ENCODE measurements at places on chromosomes 2 and 18.

DNA sequence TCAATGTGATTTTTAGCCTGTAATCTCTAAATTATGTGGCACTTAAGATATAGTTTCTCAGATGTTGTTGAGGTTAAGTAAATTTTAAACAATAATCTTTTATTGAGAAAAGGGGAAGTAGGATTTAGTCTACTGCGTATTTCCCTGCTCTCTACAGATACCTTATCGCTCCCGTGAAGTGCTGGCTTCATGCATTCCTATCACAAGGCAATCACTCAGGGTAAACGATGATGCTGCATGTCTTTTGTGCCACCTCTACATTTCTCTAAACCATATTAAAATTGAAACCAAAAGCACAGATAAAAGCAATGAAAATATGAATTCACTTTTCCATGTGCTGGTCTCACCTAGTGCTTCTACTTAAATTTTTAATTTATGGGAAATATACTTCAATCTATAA lies 14.4 kb upstream of the RPE start:
- no peak for DNase-seq

DNA sequence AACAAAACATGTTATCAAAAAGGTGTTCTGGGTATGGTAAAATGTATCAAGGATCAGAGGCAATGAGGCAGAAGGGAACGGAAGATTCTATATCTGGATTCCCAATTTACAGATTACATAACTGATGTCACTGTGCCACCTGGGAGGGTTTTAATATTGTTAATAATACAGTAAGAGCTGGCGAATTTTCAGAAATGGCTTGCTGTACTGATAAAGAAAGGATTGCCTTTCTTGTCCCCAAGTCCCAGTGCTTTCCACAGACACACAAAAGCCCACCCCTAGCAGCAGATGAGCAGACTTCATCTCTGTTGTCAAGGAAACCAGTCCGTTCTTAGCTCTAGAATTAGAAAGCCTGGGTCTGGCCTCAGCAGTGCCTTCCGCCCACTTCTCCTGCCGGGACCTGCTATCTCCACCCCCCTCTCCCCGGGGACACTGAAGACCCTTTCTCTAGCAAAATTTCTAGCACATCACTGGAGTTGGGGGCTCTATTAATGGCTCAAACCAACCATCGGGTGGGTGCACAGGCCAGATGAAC lies 34.3 kb downstream of the ADD2 start:
- DNase-seq: no peak

GRCh38 chr2:8987410-8987809 lies 16.1 kb downstream of the MBOAT2 start:
- no peak for DNase-seq

DNA sequence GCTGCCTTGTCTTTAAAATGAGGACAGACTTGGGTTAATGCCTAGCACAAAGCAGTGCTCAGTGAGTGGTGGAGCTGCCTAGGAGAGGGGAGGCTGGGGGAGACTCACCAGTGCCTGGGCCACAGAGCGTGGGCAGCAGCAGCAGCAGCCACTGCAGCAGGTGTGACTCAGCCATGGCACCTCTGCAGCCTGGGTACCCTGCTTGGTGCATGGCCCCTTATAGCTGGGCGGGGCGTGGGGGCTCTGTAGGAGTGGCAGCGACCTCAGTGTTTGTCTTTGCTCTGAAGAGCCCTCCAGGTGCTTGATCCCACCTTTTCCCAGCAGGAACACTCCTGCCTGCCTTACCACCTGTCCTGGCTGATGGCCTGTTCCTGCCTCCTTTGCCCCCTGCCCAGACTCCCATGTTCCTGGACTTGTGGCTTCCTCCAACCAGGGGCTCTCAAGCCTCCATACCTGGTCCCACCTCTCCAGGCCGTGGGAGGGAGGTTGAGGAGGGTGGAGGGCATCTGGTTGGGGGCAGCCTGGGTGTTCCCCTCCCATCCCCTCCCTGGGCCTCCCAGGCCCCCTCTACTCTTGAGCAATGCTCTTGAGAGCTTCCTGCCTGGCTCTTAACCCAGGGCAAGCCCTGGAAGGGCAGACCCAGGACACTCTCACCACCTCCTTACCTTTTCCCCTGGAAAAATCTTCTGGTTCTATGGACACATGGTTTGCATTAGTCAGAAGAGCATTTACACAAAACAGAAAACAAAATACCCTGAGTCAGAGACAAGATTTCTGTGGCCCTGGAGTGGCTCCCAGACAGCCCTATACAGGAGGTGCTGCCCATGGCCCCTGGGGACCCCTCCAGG lies at the start of gene SFTPB:
Gene SFTPB, minus strand, starts transcription at position 191 of the 848 bp plus-strand sequence. Its CDS starts 16 bp downstream, at position 175.
- DNase-seq: no peak

DNA sequence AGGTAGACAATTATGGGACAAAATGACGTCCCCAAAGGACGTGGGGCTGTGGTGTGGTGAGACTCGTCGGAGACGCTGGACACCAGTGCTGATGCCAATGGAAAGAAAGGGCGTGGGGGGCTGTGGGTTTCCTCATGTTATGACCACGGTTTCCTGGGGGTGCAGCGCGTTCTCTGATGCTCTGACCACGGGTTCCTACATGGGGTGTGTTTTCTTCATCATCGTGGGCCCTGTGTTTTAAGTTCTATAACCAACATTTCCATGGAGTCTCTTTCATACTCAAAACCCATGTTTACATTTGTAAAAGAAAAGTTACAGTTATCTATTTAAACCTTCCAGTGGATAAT lies 141.6 kb downstream of the RTP5 start:
- no peak for DNase-seq

- no peak for DNase-seq
Observed at GRCh38 chr2:187615364-187615763, 61.1 kb upstream of the TFPI start.

DNA sequence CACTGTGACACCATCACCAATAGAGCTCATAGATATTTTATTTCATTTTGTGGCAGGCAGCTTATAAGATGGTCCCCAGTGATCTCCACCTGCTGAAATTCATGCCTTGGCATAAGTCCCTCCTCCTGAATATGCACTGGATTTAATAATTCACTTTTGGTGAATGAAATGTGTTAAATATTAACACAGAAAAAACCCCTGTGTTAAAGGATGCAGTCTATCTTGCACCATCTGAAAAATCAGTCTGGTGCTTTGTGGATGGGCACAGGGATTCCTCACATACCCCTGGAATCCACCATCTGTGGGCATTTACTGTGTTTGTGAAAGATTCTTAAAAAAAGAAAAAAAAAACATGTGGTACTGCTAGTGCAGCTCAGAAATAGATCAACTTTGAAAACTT lies 26.1 kb upstream of the WIPF1 start:
- DNase-seq: no peak

- DNase-seq: no peak
Observed at GRCh38 chr2:234300932-234301823, 195.7 kb downstream of the ARL4C start.

- no peak for DNase-seq
Observed at GRCh38 chr2:224160917-224161316, 121.8 kb upstream of the SERPINE2 start.

DNA sequence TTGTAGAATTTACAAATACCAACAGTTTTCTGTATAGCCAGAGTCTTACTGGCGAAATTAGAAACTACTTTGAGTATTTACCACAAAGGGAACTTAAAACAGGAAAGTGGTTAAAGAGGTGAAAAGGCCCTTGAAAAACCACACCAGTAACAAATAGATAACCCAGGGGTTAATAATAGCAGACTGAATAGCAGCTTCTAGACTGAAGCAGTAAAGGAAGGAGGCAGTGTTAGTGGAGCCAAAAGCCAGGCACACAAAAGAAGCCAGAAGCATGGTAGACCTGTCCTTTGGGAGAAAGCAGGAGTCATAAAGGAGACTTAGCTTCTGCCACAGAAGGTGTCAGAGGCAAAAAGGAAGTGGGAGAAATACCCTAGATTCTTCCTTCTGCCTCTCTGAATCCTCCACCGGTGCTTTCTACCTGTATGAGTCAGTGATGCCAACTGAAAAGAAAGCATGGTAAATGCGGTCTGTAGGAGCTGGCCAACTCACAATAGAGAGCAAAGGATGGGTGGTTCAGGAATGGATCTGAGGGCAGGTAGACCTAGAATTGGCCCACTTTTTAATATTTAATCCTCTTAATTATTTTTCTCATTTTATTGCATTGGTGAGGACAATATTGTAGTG lies 97.3 kb downstream of the ARL6IP6 start:
- no peak for DNase-seq

DNA sequence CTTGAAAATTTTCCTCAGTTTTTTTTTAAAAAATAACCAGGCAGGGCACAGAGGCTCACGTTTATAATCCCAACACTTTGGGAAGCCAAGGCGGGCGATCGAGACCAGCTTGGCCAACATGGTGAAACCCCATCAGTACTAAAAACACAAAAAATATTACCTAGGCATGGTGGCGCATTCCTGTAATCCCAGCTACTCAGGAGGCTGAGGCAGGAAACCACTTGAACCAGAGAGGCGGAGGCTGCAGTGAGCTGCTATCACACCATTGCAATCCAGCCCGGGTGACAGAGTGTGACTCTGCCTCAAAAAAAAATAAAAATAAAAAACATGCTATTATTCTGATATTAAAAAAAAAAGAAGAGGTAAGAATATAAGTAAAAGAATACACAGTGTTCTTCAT lies 191.0 kb downstream of the ZEB2 start:
- no peak for DNase-seq

- no peak for DNase-seq
Observed at GRCh38 chr2:12819103-12819475, 102.4 kb downstream of the TRIB2 start.

GRCh38 chr2:150060341-150060740 lies 427.1 kb downstream of the RND3 start:
- no peak for DNase-seq

DNA sequence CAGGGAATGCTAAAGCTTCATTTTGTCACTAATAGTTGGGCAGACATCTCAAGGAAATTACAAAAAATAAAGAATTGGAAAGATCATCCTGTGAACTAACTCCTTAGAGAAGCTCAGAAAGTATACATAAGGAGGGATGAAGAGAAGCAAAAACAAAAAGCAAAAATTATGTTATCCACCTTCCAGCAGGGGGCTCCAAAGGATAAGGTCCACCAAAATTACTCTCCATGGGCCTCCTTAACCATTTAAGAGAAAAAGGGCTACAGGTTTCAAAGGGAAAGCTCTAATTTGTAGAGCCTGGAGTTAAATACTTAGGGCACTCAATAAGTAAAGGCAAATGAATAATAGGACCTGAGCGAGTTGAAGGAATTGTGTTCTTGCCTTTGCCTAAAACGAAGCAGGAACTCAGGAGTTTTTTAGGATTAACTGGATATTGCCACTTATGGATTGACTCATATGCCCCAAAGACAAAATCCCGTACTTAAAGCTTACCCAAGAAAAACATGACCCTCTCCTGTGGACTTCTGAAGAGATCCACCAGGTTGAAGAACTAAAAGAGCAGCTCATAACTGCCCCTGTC lies 1167.9 kb downstream of the DSC3 start:
- DNase-seq: no peak

DNA sequence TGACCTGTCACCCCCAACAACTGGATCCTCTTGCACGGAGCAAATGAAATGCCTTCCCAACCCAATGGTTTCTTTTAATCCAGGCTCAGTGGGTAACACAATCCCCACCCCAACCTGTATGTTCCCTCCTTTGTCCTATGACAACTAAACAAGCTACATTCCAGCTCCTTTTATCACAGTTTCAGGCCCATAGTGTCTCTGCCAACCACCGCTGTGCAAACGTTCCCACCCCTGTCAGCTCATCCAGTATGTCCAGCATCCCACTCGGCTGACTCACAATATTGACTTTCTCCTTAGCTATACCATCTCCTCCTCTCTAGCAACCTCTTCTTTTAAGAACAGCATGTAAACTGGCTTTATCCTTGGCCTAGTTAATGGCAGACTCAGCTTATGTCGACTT lies 117.9 kb upstream of the PPP1CB start:
- DNase-seq: no peak

- no peak for DNase-seq
Observed at GRCh38 chr2:38174131-38174530, 98.2 kb upstream of the CYP1B1 start.

DNA sequence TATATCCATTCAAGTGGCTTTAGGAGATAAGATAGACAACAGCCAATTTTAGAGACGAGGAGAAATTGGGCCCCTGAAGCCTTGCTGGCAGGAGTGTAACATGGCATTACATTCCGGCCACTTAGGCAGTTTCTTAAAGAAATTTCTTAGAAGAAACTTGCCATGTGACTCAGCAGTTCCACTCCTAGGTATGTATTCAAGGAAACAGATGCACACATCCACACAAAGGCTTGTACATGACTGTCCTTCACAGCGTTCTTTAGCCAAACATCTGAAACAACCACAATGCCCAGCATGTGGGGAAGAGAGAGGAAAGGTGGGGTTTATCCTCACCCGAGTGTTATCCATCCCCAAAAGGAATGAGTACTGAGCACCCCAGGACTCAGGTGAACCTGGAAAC lies 107.1 kb downstream of the NFATC1 start:
- DNase-seq: no peak

- DNase-seq: no peak
Observed at GRCh38 chr18:35705988-35706387, 124.4 kb downstream of the GALNT1 start.

GRCh38 chr2:1708476-1709334 lies 35.6 kb downstream of the PXDN start:
- no peak for DNase-seq

DNA sequence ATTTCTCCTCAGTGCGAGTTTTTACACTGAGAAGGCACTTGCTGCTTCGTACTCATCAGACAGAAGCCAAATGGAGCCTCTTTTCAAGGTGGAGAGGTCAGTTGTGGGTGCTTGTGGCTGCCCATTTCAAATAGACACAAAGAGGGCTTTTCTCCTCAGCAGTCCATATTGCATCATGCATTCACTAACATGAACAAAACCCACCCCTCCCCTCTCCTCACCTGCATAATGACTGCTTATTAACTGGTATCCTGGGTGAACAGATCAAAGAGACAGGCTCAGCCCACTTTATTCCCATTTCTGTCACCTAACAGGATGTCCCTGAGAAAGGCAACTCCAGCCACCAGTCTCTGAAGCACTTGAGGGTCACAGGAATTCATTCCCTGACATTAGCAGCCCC lies 28.9 kb downstream of the KLF7 start:
- DNase-seq: no peak

- DNase-seq: no peak
Observed at GRCh38 chr2:1750933-1751766, 6.8 kb upstream of the PXDN start.

DNA sequence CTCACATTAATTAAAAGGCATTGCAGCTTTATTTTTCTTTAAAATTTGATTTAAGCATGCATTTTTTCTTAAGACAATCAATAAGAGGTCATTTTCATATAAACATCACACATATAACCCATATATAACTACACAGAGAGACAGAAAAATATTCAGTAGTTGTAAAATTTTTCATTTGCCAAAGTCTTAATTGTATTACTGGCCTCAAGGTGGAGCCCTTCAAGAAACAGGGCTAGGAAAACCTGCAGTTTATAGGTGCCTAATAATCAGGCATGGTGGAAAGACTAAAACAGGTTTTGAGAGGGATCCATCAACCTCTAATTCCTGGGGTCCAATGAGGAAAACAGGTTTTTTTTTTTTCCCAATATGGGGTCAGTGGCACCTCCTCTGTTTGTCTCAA lies 71.3 kb upstream of the ZNF804A start:
- no peak for DNase-seq

GRCh38 chr18:45723567-45724355 lies at the start of gene SLC14A1:
TSS of gene SLC14A1 (plus strand) at chr18:45724181. CDS start at chr18:45730321, 6,140 bp downstream.
- no peak for DNase-seq

All from T follicular helper cell (primary cell).